ENCODE measurements at places on chromosomes 7 and 10. TPM values are rescaled to one million over a fixed set of nuclear protein-coding genes. Genes with fewer than 3 reads are reported as not detected.

GRCh38 chr10:650886-651615 lies 38.4 kb downstream of the DIP2C start:
- DNase-seq = no peak

GRCh38 chr7:128135159-128135514 lies 103.9 kb upstream of the LRRC4 start:
- no peak for DNase-seq

DNA sequence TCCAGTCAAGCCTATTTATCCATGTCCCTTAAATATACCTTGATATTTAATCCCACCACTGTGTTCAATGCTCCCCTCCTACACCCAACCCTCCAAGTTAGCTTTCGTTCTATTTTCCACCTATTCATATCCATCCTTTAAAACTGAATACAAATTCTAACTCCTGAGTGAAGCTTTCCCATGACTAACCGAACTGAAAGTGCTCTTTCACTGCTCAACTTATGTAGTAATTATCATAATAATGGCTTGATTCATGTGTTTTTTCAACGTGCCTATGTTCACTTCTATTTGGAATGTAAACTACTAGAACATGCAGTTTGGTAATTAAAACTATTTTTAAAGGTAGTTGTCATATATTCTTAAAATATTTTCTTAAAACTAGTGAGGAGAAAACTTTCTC lies 58.0 kb downstream of the NDUFB2 start:
- DNase-seq = no peak

GRCh38 chr10:71299071-71299785 lies 19.8 kb upstream of the SLC29A3 start:
- no peak for DNase-seq

- DNase-seq = no peak
Observed at GRCh38 chr7:13920053-13920697, 69.3 kb downstream of the ETV1 start.

DNA sequence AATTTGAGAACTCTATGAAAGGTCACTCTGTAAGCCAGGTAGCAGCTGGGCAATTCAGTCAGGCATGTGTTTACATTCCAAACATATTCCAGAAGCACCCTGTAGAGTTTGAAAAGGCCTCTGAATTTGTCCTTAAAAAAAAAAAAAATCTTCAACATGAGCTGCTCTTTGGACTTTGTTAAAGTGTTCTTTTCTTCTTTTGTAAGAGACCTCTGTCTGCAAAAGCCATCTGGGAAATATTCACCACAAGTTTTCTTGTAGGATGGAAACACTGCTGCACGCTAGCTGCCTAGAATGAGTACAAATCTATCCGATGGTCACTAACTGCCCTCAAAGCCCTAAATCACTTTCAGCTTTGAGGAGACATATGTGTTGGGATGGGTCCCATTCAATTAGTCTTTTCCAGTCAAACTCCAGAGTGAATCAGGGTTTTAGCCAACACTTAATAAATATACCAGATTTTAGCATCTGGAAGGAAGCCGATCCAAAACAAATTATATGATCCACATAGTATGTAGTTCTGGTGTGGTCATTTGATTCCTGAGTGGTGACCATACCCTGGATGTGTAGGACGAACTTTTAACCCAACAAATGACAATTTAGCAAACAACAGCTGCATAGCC lies 85.9 kb downstream of the CD36 start:
- no peak for DNase-seq

DNA sequence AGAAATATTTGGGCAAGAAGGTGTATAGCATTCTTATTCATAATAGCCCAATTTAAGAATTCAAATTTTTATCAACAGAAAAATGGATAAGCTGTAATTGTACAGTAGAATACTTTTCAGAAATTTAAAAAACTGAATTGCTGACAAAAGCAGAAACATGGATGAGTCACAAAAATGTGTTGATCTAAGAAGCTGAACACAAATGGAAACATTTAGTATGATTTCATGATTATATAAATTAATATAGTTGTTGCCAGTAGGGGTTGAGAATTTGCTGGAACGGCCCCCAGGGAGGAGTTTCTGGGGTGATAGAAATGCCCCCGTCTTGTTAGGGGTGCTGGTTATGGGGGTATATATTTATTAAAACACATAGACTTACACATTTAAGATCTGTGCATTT lies 179.1 kb downstream of the KLF6 start:
- DNase-seq = no peak

DNA sequence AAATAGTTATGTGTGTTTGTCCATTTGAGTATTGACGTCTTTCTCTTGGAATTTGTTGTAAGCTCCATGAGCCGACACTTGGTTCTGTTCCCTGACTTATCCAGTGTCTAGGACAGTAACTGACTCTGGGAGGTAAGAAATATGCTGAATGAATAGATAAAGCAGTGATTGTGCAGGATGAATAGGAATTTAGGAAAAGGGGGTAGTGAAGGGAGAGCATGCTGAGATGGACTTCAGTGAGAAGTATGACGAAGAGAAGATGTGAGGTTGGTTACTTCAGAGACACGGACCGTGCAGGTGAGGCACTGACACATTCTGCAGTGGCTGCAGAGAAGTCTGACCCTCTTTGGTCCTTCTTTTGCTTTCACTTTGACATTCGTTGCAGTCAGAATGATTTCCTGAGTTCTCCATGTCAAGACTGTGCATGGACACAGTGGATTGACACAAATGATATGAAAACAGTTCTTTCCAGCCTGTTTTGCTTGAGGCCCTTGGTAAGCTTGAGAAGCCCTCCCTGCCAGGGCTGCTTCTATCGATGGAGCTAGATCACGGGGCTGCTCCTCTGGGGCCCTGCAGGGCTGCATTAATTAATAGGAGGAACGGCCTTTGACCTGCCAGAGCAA lies 261.5 kb upstream of the SORCS1 start:
- no peak for DNase-seq

GRCh38 chr10:35268791-35269257 lies 67.5 kb upstream of the CCNY start:
- DNase-seq = no peak

- DNase-seq = no peak
Observed at GRCh38 chr7:128259131-128260061, 18.3 kb downstream of the LEP start.

- no peak for DNase-seq
Observed at GRCh38 chr10:108709927-108710722, 1213.2 kb downstream of the XPNPEP1 start.

DNA sequence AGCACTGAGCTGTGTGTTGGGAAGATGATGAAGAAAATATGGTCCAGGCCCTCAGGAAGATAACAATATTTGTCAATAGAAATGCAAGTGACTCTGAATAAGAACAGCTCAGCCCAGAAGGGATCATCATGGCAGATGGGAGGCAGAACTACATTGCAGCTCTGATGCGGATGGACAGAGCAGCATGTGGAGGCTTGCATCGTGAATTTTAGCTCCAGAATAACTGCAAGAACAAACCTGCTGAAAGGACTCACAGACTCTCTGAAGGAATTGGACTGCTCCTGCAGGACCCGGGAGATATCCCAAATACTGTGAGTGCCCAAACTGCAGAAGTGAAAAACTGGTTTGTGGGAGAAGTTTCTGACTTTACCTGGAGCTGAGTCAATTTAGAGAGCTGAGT lies 80.6 kb upstream of the LAMB4 start:
- no peak for DNase-seq

DNA sequence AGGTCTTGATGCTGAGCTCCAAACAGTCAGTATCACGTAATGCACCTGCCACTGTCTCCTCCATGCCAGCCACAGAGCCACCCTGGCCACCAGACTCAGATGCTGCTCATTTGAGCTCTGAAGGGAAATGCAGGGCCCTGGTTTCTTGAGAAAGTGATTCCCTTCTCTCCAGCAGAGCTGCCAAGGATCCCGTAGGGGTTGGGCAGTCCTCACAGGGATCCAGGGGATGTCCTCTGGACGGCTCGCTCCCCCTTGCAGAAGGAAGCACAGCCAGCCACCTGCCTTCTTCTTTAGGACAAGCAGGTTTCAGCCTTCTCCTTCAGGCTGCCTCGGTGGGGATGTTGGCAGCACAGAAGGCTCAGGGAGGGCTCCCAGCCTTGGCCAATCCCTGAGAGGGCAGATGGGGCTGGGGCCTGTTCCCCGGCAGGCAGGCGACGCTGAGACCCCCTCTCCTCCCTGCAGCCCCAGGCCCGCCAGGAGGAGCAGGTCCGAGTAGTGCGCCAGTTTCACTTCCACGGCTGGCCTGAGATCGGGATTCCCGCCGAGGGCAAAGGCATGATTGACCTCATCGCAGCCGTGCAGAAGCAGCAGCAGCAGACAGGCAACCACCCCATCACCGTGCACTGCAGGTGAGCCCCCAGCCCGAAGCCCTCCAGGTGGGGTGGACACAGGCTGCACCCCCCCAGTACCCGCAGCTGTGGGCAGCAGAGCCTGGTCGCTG lies 48.9 kb downstream of the MKI67 start:
- no peak for DNase-seq

- DNase-seq = no peak
Observed at GRCh38 chr10:26869528-26869927, 8.8 kb upstream of the ABI1 start.

DNA sequence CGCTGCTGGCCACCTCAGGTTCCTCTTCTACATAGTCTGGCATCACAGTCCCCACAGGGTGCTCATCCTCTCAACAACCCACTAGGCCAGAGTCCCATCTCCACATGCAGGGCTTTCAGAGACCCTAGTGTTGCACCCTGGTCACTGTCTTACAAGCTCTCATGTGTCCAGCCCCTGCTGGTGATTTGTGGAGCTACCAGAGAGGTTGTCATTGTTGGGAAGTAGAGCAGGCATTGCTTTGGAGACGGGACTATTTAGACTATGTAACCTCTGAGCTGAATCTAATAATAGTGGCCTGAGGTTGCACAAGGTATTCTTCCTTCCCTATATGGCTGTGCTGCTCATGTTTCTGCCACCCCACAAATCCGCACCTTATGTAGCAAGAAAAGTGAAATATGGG lies 135.3 kb upstream of the VWC2 start:
- no peak for DNase-seq

DNA sequence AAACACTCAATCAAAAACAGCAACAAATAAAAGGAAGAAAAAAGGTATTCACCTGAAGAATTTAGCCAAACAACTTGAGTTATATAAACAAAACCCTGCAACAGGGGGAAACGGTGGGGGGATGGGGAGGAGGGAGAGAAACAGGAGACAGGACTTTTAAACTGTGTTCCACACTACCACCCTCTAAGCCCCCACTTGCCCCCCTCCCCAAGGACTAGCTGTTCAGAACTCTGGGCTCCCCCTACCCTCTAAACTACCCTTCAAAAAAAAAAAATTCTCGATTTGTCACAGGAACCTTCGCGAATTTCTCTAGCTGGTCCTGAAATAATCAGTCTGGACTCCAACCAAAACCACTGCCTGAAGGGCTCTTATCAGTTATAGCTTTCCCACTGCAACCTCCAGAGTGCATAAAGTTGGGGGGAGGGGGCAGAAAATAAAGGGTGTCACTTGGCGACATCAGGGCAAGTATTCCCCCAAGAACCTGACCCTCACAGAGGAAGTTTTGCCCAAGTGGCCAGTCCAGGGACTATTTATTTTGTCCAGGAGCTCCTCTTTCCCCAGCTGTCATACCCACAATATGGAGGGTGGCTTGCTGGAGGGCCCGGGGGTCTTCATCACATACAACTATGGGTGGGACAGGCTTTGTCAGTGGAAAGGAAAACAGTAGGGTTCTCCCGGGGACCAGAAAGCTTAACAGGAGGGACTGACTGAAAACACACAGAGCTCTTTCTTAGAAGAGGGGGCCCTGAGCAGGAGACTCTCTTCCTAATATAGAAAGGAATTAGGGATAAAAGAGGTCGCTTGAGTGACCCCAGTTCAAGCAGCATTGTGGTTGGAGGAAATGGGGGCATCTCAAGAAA lies 1.3 kb downstream of the UBE2H start:
- DNase-seq = no peak

GRCh38 chr7:128679920-128680319 lies 7.8 kb downstream of the GARIN1A start:
- no peak for DNase-seq

- DNase-seq = no peak
Observed at GRCh38 chr10:129424978-129425377, 42.1 kb upstream of the MGMT start.

DNA sequence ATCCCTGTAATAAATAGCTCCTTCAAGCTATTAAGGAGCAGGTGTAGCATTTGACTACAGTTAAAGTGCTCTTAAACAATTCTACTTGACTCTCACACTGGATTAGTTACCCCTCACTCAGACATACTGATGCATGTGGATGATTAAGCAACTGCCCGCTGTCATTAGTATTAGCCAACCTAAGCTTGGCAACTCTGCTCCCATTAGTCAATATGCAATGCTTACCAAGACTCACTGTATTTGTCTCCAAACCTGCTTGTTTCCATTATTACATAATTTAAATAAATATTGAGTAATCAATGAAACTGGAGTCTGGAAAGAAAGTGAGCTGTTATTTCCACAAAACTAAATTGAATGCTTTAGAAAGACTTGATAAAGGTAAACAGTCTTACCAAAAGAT lies 144.0 kb upstream of the ASAH2 start:
- DNase-seq = no peak

GRCh38 chr10:126099366-126099765 lies 203.0 kb downstream of the FANK1 start:
- no peak for DNase-seq

DNA sequence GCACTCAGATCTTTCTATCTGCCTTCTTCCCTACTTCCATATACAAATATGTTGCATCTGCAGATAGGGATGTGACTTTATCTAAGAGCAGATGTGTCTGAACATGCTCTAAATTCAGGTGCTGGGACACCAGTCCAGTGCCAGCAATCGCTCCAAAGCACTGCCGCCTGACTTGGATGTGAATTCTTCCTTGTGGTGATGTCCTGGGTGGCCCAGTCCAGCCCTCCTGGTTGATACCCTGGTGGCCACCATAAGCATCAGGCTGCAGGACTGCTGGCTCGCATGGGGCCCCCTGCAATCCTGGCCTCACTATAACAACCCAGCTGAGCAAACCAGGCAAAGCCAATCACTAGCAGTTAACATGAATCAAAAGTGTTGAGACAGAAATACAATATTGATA lies 149.2 kb upstream of the PDE1C start:
- DNase-seq = no peak

DNA sequence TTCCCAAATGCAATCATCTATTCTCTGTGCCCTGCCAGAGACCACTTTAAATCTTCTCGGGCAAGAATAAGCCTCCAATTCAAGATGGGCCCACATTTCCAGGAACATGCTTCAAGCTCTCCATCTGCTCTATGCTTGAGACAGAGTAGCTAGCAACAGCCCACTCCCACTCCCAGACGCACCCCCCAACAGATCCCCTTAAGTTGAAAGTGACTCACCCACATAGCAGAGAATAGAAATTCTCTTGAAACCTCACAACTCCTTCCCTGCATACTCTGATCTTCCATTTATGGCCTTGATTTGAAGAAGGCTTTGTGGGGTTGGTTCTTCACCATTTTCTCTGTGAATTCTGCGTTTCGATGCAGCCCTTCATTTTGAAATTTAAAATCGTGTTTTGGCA lies 604.0 kb downstream of the INHBA start:
- no peak for DNase-seq

The SLC13A1 gene
- total RNA-seq = not detected

The OR6V1 gene
- not detected for total RNA-seq

The SPDYE5 gene
- not detected for total RNA-seq

The INHBA gene
- total RNA-seq = 33.1 TPM

The GNGT1 gene
- total RNA-seq = not detected

The KNDC1 gene
- total RNA-seq = 5.9 TPM

The IRF5 gene
- total RNA-seq = 1.6 TPM

The CYP26A1 gene
- total RNA-seq = 10.0 TPM

The C7orf33 gene
- not detected for total RNA-seq

All from occipital lobe (tissue), 3 donors.